ENCODE measurements at places on chromosomes 11 and 22.

- no peak for DNase-seq
Observed at GRCh38 chr11:85132851-85133585, 494.1 kb downstream of the DLG2 start.

- no peak for DNase-seq
Observed at GRCh38 chr11:64876229-64876750, 2.1 kb downstream of the EHD1 start.

DNA sequence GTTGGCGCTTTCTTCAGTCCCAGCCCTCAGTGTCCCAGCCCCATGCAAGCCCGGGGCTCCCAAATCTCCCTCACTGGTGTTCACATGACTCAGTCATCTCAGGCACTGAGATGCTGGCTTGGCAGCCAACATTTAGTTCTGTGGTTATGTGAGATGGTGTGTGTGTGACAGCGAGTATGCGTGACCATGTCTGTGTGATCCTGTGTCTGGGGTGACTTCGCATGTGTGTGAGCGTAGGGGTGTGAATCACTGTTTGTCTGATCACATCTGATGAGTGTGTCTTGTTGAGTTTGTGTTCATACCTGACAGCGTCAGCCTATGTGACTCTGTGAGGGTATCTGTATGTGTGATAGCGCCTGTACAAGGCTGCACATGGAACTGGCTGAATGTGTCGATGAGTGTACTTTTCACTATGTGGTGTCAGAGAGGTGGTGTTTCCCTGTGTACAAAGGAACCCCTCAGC is 16.2 kb downstream of the CREB3L1 start:
- peak; percentile 26 for DNase-seq

DNA sequence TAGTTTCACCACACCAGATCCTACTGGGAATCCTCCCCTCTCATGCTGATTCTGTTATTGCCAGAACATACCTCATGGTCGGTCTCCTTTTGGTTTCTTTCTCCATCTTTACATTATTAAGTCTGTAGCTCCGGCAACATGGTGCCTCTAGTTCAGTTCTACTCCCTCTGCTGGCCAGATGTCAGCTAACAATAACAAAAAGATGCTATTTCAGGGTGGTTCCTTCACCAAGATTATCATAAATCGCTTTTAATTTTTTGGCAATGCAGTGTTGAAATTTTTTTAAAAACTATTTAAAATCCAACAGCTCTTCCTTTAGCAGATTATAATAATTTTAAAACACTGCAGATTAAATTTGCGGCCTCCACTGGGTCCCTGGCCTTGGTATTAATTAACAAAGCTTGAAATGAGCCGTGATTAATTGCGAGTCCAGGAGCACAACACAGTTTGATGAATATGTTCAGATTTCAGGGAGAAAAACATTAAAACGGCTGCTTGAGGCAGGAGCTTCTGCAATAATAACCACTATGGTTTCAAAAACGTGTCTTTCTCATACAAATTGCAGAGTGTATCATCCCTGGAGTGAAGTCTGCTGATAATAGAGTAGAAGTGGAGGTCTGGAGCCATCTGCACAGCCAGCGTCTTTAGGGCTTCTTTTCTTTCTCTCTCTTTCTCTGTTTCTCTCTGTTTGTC is 492.9 kb upstream of the KIRREL3 start:
- peak; percentile 8 for DNase-seq

GRCh38 chr11:83571302-83571701 is 285.1 kb upstream of the CCDC90B start:
- DNase-seq = no peak

DNA sequence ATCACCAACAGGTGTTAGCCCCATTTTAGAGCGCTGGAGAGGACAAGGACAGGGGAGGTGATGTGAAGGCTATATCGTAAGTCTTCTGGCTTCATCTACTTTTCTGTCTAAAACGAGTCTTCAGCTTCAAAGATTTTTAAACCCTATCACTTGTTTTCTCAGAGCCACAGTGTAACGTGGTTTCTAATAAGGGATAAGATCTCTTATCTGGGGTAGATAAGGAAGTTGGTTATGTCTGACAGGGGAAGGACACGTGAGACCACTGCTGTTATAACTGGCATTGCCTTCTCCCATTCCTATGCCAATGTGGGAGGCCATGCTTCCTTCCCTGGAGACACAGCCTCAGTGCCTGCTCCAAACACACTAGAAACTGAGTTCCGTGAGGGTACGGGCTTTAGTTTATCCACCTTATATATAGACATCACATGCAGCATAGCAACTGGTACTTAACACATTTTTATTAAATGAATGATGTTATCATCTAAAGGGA is 39.3 kb downstream of the LARGE2 start:
- DNase-seq = no peak

DNA sequence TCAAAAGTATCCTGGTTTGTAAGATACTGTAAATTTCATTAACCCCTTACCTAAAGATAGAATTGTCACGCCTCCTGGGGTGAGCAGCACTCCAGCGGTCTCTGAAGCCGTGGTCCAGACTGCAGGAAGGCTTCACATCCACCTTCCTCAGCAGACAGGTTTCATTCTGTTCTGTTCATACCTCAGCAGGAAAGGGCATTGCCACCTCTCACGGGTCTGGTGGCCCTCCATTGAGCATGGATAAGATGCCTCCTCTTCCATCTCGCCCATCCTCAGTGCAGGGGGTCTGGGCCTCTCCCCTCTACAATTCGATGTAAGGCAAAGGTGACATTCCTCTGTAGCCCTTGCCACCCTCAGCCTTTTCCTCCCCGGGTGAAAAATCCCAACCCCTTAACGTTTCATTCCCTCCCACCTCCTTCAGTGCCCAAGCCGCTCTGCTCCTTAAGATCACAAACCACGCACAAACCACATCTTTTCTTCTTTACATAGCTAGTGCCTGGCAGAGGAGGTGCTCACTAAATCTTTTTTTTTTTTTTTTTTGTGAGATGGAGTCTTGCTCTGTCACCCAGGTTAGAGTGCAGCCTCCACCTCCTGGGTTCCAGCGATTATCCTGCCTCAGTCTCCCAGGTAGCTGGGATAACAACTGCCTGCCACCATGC is 28.5 kb downstream of the RPUSD4 start:
- no peak for DNase-seq

Data from kidney glomerular epithelial cell (primary cell).